Activated CD4-positive, CD25-positive, alpha-beta regulatory T cell treated with anti-CD3 and anti-CD28 coated beads, Interleukin-2, amount 50 U/mL, for 24 hours (primary cell): ENCODE measurements at places on chromosomes 11 and 22.

DNA sequence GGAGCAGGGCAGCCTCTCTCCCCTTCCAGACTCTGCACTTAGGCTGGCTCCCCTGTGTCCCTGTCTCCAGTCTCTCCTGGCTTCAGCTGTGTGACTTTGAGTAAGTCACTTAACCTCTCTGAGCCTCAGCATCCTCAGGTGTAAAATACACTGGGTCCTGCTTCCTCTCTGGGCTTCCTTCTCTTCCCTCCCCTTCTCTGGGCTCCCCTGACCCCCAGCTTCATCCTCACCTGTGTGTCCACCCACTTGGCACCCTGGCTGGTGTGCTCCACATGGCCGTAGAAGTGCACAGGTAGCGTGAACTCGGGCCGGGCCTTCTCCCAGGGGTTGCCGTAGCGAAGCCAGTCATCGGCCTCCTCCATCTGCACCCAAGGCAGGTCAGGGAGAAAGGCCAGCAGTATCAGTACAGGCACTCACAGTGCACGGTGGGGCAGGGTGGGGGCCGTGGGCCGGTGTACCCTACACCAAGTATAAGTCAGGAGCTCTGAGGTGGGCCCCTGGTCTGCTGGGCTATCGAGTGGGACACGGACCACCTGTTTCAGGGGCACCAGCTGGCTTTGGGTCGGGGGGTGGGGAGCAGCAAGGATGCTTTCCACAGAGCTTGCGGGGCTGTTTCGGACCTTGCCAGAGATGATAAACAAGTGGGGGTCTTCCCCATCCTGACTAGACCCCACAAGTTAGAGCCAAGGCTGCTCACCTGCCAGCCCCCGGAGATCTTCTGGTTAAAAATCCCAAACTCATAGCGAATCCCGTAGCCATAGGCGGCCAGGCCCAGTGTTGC is 2.0 kb downstream of the PYGM start:
- ATAC-seq: no peak

DNA sequence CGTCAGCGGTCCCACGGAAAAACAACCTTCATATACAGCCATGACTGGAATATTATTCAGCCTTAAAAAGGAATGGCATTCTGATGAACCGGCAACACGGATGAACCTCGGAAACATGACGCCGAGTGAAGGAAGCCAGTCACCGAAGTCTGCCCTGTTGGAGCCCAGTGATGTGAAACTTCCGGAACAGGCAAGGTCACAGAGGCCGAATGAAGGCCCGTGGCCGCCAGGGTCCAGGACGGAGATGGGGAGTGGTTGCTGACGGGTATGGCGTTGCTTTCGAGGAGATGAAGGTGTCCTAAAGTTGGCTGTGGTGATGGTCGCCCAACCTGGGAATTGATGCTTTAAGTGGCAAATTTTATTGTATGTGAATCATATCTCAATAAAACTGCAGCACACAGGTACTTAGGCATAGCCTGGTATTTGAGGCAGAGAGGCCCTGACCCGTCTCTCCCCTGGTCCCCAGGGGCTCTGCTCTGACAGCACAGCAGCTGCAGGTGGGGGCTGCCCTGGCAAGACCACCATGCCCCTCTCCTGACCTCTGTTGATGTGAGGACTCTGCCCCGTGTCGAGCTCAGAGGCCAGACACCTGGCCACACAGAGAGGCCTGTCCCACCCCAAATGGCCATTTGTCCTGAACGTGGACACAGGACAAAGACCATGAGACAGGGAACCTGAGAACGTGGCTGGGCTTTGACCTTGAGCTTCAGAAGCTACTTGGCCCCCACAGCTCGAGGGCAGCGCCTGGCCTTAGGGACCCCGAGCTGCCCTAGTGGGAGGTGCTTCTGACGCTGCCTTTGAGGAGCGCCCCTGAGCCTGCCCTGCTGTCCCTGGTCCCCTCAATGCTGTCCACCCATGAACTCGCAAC is 1090.8 kb downstream of the BRD1 start:
- no peak for ATAC-seq

DNA sequence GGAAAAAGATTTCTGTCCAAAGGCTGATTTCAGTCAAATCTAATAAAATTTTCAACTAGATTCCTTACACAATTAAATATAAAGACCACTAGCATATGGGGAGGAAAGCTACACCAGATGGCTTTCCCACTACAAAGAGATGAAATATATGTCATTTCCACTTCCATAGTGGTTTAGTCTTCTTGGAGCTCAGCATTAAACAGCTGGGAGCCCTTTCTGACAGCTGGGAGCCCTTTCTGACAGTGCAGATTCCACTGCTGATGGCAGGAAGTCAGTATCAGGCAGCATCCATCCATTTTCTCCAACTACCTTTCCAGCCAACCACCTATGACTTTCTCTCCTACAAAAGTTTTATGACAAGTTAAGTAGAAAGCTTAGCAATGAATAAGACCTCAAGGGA is 177.9 kb downstream of the RRAS2 start:
- ATAC-seq: no peak

- no peak for ATAC-seq
These were observed 968 bp downstream of the RHBDD3 start for GRCh38 chr22:29266564-29267461.
